ENCODE measurements at places on chromosomes 6 and 20.

GRCh38 chr20:64078934-64079272 is 415 bp downstream of the RGS19 start:
- no peak for DNase-seq

GRCh38 chr6:38266921-38267354 is 372.8 kb downstream of the BTBD9 start:
- no peak for DNase-seq

- no peak for DNase-seq
Observed at GRCh38 chr6:91155129-91155785, 568.4 kb upstream of the MAP3K7 start.

DNA sequence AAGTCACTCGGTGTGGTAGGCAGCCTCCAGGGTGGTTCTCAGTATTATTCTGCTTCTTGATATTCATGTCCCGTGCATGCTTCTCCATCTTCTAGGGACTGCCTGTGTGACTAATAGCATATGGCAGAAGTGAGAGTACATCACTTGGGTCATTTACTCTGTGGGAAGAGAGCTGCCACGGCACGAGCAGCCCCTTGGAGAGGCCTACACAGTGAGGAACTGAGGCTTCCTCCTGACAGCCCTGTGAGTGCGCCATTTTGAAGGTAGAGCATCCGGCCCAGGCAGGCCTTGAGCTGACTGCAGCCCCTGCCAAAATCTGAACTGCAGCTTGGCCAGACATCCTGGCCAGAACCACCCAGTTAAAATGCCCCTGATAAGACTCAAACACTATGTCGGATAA is 17.3 kb upstream of the MCUR1 start:
- DNase-seq = no peak

- DNase-seq = peak; percentile 47
Observed at GRCh38 chr6:2157441-2158127, 87.8 kb downstream of the GMDS start.

DNA sequence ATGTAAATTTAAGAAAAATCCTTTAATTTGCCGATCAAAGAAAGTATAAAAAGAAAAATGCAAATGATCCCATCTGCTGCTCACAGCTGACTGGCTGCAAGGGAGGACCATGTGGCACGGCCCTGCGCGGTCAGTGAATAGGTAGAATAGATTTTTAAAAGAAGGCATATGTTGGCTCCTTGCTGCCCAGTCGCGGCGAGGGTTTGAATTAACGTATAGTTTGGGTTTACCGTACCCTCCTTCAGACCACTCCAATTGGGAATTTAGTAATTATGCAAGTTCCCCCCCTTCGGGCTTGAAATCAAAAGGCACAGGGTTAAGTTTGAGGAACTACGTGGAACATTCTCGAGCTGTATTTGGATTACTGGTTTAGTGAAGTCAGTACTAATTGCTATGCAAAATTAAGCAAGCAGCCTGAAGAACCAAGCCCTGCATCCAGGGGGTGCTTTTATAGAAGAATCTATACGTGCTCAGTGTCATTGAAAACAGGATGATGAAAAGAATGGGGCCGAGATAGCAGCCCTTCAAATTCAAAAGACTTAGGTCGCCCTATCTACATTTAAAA is 1.1 kb upstream of the BEND3 start:
- peak; percentile 62 for DNase-seq

DNA sequence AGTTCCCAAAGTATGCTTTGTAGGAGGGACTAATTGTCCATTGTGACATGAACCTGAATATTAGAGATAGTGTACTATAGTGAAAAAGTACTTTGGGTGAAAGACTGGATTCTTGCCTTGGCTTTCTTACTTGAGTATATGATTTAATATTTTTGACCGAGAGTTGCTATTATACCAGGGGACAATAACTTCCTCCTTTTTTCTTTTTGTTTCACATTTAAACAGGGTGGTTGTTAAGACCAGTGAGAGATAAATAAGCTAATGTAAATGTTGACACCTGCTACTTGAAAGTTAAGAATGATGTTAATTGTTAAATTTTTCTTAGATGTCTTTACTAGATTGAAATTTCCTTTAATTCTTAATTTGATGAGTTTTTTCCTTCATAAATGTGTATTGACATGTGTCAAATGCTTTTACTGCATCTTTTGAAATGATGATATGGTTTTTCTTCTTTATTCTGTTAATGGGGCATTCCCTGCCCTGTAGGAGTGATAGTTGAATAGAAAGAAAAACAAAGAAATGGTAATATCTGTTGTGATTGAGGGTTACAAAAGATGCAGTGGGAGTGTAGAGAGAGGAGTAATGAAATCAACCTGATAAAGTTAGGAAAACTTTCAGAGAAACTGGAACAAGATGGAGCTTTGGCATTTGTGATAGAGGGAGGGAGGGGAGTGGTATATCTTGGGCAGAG is 48.4 kb downstream of the ZFAND3 start:
- DNase-seq = no peak

DNA sequence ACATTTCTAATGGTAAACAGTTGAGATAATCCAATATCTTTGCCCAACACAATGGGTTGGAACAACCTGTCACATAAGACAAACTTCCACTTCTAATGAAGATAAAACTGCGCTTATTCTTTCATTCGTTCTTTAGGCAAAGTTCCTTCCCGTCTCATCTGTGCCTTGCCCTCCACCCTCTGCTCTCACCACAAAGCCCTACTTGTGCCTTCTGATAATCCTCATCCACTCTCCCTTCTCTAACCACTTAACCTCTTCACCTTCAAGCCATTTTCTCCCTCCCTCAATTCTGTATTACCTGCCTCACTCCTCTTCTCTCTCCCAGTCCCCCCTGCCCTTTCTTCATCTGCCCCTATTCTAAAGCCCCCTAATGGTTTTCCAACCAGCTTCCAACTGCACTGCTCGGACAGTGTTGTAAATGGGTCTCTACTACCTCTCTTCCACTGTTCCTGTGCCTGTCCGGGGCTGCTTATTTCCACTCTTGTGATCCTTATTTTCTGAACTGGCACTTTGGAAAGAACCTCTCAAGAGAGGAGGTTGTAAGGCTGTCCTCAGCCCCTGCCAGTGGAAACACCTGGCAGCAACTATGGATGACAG is 62.9 kb upstream of the MYB start:
- no peak for DNase-seq

DNA sequence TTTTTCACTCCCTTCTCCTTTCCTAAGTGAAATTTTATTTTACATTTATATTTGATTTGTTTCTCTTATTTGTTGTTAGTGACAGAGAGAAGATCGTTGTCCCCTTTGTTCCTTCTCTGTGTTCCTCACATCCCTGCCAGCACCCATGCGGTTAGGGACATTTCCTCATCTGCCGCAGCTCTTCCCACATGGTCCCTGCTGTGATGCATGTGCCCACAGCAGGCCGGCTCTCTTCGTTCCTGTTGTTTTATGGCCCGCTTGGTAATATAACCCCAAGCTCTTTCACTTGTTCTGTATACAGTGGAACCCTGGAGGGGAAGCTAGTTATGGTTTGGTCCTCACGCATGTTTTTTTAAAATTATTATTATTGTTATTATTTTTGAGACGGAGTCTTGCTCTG is 23.6 kb downstream of the DTD1 start:
- no peak for DNase-seq

- no peak for DNase-seq
Observed at GRCh38 chr20:47972916-47973309, 187.6 kb upstream of the SULF2 start.

- peak; percentile 85 for DNase-seq
Observed at GRCh38 chr6:99822741-99823512, 171.1 kb downstream of the MCHR2 start.

DNA sequence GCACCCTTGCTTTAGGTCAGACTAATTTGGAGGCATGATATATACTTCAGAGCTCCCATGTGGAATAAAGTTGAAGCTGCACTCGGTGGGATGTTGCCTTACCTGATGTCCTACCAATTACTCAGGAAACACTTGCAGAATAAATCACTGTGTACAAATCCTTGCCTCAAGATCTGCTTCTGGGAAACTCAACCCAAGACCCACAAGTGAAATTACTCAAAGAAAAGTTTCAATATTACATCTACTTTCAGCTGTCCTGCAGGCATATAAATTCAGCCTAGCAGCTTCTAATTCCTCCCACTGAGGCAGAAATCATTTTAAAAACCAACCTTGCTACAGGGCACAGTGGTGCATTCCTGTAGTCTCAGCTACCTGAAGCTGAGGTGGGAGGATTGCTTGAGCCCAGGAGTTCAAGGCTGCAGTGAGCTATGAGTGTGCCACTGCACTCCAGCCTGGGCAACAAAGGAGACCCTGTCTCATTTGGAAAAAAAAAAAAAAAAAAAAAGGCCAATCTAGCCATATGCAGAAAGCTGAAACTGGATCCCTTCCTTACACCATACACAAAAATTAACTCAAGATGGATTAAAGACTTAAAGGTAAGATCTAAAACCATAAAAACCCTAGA is 20.7 kb upstream of the DCDC2 start:
- no peak for DNase-seq

- DNase-seq = no peak
Observed at GRCh38 chr20:49892817-49893216, 22.5 kb downstream of the SPATA2 start.

DNA sequence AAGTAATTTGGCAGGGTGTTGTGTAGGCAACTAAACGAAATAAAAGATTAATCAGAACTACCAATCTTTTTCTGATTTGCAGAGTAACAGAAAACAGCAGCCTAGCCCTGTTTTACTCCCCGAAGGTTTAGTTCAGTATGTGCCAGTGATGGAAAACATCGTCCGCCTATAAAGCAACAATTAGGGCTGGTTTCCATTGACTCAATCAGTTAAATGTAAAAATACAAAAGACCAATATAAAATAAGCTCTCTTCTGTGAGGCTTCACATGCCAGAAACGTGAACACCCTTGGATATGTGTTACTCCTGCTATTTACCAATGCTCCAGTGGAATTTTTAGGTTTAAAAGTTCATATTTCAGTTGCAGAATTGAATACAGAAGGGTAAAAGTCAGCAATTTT is 210.5 kb upstream of the RSPO3 start:
- no peak for DNase-seq

- DNase-seq = peak; percentile 78
Observed at GRCh38 chr20:63863798-63864544, 1.1 kb upstream of the TPD52L2 start.

GRCh38 chr6:102895683-102896082 is 1502.2 kb downstream of the GRIK2 start:
- no peak for DNase-seq

DNA sequence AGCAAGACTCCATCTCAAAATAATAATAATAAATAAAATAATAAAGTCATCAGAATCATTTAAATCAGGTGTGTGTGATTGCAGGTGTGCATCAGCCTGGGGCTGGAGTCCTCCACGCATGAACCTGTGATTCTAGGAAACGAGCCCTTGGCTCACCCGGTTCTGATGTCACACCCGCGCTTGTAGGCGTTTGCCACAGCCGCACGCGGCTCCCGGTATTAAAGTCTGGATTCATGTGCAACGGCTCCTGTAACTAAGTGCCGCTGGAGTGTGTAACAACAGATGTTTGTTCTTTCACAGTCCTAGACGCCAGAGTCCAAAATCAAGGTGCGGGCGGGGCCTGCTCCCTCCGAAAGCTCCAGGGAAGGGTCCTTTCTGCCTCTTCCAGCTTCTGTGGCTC is 45.2 kb downstream of the KCNQ2 start:
- no peak for DNase-seq

GRCh38 chr6:138945354-138945753 is 42.7 kb downstream of the REPS1 start:
- peak; percentile 5 for DNase-seq

DNA sequence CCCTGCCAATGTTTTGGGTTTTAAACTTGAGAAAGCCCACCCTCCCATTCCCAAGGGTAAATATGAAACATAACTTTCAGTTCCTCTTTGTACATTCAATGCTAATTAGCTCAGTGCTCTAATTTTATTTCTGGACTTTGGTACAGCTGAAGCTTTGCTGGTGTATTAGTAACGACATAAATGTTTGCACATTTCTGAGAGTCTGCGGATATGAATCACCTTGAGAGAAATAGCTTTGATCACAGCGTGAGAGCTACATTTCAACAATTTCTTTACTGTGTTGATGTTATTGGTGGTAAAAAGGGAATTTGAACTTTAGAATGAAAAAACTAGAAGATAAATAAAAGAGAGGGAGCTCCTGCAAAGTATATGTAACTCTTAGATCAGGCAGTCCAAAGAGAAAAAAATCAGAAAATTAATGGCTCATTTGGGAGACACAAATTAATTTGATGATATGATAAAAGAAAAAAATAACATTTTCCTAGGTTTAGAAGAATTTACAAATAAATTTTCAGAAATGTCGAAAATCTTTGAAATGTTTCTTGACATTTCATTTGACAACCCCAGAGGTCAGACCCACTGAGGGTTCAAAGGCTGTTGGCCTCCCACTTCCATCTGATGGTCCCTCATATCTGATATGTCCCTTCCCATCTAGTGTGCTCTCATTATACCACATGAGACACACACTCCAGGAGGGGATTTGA is 38.5 kb upstream of the CAP2 start:
- DNase-seq = peak; percentile 39

GRCh38 chr20:31757254-31757653 is 18.2 kb downstream of the TPX2 start:
- no peak for DNase-seq

- no peak for DNase-seq
Observed at GRCh38 chr6:21807299-21808044, 213.9 kb downstream of the SOX4 start.

DNA sequence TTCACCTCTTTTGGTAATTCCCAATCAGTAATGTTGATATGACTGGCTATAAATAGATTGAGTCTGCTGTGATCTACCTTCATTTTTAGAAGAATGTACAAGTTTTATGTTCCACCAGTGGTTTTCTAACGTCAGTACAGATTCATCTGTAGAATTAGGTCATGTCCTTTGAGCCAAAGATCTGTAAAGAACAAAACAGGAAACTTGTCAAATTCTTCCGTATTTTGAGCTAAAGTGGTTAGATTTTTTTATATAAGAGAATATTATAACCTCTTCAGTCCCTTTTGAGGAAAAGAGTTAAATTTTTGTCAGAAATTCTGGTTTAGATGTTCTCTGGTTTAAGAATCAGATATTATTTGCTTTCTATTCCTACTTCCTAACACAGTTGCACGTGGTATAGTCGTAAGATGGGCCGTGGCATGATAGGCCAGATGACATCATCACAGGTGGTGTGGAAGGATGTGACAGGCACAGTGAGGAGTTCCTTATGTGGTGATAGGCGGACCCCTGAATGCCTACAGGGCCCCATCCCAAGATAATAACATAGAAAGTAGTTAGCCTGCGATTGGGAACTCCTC is 62.3 kb downstream of the SNX9 start:
- DNase-seq = no peak

- no peak for DNase-seq
Observed at GRCh38 chr6:135514706-135515105, 17.2 kb upstream of the AHI1 start.

- no peak for DNase-seq
Observed at GRCh38 chr6:124283486-124283885, 479.8 kb downstream of the NKAIN2 start.

All from epithelial cell of esophagus (primary cell).